Airway epithelial cell (primary cell): ENCODE measurements at places on chromosomes 5 and 9. TPM values are rescaled to one million over a fixed set of nuclear protein-coding genes. Genes with fewer than 3 reads are reported as not detected.

GAS1 gene
- 5.9 and 6.5 TPM in 2 replicates for total RNA-seq

SMIM33 gene
- total RNA-seq, result not detected in 2 replicates

NR6A1 gene
- 1.4 TPM in 2 replicates for total RNA-seq

IL7R gene
- total RNA-seq, result 1.4 and 1.6 TPM in 2 replicates

EEIG1 gene
- 4.1 and 8.6 TPM in 2 replicates for total RNA-seq
